ENCODE measurements at places on chromosomes 16 and 17.

DNA sequence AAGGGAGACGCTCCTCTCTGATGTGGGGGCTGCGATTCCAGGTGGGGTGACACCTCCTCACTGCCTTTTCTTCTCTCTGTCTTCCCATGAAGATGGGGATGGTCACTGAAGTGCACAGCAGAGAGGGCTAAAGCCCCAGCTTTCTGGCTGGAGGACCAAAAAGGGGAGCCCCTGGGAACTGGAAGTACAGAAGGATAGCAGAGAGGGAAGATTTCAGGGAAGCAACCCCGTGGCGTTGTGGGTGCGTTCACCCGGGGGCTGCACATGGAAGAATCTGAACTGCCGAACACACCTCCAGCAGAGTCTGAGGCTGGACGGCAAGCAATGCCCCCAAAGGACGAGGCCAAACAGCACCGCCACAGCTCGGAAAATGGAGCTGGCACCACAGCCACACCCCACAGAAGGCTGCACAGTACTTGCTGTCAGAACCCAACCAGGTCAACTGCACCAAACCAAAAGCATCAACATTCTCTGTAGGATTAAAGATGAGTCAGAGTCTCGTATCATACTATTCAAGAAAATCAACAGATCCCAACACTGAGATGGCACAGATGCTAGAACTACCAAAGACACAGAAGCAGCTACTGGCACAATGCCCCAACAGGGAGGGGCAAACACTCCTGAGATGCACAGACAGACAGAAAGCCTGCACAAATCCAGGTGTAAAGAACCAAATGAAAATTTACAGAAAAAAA, 49.9 kb downstream of the MAP1LC3B start:
- DNase-seq, result peak; percentile 70

DNA sequence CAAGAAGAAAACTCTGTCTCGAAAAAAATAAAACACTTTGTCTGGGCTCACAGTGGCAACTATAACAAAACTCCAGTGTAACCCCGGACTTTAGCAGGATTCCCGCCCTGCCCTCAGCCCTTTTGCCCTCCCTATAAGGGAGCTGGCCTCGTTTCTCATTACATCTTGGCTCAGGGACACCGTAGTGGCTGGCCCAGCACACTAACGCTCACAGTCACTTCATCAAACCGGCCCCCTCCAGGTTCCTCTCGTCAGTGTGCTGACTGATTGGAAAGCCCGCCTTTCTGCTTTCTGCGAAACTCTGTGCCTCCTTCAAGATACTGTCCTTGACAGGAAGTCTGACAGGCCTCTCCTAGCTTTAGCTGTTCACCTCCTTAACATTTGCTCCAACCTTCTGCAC, 11.2 kb upstream of the MYO1C start:
- DNase-seq, result no peak

- DNase-seq, result no peak
These were observed 23.7 kb downstream of the MAP3K3 start for GRCh38 chr17:63645775-63646487.

DNA sequence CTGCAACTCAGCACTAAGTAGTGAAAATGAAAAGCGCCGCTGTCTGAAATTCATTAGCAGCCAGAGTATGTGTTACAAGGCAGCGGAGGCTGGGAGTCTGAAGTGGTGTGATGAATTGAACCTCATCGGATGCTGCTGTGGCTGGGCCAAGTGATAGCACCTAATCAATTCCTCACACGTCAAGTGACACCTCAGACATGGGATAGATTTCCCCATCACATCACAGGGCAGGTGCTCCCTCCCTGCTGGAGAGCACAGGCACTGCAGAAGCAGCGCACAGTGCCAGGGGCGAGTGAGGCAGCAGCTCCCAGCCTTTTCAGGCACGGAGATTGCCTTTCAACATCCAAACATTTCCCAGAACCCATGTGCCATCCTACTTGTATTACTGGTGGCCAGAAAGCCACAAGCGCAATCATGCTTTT, 32.2 kb downstream of the DRC3 start:
- no peak for DNase-seq

GRCh38 chr16:34803683-34804416, 1344.4 kb downstream of the TP53TG3F start:
- no peak for DNase-seq

DNA sequence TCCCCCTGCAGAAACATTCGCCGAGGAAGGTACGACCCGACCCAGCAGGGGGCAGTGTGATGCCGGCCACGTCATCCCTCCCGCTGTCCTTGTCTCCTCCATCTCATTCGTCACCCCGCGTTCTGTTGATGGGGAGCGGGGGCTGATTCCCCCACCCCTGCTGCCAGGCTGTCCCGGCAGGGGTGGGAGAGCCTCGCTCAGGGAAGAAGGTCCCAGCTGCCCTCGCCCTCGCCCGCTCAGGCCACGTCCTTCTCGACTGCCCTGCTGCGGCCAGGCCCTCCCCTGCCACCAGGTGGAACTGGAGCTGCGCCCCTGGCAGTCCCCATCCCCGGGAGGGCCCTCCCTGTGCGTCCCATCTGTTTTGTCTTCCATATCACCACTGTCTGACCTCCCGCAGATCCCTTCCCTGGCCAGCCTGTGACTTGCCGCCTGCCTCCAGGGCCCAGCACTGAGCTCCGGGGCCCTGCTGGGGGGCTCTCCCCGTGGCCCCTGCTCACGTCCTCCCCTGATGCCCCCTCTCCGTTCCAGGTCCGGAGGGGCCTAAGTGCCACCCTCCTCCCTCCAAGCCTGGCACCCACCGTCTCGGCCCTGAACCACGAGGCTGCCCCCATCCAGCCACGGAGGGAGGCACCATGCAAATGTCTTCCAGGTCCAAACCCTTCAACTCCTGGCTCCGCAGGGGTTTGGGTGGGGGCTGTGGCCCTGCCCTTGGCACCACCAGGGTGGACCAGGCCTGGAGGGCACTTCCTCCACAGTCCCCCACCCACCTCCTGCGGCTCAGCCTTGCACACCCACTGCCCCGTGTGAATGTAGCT, 20.6 kb downstream of the ADAM11 start:
- no peak for DNase-seq

DNA sequence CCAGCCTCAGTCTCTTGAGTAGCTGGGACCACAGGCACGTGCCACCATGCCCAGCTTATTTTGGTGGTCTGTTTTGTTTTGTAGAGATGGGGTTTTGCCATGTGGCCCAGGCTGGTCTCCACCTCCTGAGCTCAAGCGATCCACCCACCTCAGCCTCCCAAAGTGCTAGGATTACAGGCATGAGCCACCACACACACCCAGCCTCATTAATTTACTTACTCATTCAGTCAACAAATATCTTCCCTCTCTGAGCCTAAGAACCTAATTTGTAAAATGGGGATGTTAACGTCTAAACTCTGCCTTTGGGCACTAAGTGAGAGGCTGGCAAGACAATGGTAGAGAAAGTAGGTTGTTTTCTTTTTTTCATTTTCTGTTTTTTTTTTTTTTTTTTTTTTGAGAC, 22.6 kb downstream of the SRCIN1 start:
- DNase-seq, result no peak

DNA sequence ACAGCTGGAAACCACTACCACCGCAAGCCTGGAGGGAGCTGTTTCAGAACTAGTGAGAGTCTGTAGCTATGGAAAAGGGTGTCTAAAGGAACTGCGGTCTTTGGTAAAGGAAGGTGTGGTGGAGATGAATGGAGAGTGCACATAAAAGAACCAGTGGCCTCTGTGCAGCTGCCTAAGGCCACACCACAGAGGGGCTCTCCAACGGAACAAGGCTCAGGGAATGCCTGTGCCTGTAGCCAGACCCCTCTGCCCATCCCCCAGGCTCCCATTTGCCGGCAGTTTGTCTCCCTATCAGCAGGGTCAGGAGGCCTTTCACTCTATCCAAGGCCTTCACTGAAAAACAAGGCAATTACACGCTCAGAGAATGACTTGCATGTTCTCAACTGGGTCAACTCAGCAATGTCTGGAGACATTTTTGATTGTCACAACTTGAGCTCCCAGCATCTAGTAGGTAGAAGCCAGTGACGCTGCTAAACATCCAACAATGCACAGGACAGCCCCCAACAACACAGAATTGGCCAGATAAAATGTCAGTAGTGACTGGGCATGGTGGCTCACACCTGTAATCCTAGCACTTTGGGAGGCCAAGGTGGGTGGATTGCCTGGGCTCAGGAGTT, 3.3 kb upstream of the FDXR start:
- DNase-seq, result no peak

- DNase-seq, result no peak
These were observed 7.6 kb downstream of the EPX start for GRCh38 chr17:58200024-58200633.

DNA sequence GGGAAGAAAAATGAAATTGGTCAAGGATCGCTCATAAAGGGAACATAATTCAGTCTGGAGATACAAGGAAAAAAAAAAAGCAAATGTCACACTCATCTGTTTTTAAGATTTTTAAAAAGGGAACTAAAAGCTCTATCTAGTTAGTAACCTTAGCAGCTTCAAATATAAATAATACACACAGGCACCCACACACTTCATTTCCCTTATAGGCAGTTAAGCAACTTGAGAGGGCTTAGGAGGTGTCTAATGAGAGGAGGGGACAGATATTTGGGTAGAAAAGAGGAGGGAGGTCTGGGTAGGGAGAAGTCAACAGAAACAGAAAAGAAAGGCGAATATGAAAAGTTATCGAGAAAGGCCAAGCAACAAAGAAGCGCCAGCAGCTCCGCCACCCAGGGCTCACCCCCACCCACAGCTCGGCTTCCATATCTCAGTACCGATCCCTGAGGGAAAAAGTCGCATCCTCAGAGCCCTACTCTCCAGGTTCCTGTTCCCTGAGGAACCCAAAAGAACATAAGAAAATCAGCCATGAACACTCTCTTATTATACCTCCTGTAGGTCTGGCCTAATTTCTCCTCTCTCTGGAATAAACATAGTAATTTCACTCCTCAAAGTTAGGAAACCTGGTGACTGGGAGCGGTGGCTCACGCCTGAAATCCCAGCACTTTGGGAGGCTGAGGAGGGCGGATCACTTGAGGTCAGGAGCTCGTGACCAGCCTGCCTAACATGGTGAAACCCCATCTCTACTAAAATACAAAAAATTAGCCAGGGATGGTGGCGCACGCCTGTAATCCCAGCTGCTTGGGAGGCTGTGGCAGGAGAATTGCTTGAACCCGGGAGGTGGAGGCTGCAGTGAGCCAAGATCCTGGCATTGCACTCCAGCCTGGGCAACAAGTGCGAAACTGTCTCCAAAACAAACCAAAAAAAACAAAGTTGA, 69.6 kb upstream of the RCVRN start:
- no peak for DNase-seq

GRCh38 chr16:27302126-27302525, 11.6 kb upstream of the IL4R start:
- DNase-seq, result no peak

DNA sequence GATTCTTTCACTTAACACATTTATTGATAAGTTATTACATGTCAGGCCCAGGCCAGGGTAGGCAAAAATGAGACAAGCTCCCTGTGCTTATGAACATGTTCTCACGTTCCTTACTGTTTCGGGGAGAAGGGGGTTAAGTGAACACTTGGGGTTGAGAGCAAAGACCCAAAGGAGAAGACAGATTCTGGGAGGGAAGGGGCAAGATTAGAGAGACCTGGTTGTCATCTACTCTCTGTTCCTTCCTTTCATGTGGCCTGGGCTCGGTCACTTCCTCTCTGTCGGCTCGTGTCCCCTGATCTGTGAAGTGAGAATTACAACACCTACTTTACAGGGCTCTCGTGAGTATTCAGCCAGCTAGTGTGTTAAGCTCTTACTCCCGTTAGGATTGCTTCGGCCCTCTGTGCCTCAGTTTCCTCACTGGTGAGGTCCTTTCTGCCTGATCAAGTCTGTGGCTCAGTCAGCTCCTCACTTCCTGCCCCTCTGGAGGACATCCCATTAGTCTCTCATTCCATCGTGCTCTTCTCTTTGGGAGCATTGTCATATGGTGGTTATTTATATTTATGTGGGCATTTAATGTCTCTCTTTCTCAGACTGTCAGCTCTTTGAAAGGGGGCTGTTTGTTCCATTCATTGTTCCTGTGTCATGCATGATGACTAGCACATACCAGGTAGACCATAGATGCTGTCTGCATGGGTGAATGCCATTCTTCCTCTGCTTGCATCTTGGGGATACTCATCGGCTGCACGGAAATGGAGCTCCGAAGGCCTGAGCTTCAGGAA, 38.9 kb downstream of the PLCG2 start:
- DNase-seq, result no peak

DNA sequence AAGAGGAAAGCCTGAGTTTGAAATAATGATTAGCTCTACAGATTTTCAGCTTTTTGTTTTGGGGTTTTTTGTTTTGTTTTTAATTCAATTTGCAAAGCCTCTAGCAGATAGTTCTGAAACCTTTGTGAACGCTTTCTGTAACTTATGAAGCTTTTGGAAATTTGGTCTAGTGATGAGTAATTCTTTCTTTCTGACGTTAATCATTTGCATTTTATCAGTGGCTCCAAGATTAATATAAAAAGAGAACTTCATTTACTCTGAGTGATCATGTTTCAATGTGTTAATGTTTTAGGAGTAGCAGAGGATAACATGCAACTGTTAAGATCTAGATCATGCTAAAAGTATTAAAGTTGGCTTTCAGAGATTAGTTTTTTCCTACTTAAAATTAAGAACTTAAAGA, 160.3 kb upstream of the TBX2 start:
- DNase-seq, result no peak

GRCh38 chr17:78896091-78896833, 6.7 kb downstream of the CEP295NL start:
- no peak for DNase-seq

- DNase-seq, result no peak
These were observed 18.0 kb downstream of the CFDP1 start for GRCh38 chr16:75415169-75415905.

GRCh38 chr16:24577167-24577566, 37.8 kb downstream of the RBBP6 start:
- no peak for DNase-seq

- DNase-seq, result no peak
These were observed 22.9 kb downstream of the CDIP1 start for GRCh38 chr16:4515611-4516233.

DNA sequence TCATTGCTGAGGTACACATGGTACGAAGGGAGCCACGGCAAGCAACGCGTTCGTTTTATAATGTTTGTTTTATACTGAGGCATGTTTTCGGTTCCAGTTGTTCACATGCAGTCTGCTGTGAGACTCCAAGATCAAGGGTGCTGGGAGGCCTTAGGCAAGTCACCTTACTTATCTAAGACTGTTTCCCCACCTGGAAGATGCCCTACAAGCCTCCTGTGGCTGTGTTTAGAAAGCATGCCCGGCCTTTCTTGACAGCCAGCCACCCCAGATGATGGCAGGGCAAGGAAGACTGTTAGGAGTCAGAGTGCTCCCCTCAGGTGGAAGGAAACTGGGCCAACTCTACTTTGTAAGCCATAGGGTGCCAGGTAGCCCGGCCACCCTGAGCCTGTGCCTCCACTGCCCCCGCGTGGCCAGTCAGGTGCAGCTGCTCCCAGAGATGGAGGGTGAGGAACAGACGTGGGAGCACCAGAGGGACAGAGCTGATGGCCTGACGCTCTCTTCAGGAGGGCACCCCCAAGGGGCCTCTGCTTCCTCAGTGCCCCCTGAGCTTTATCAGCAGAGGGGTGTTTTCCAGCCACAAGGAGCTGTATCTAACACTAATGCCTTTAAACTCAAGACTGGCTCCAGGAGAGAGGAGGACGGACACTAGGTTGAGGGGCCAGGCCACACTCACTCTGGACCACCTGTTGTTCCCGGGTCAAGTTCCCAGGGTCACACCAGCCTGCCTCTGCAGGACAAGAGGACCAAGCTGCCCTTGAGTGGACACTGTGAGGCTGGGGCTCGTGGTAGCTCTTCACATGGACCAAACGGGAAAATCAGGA, 5.4 kb downstream of the NAT9 start:
- DNase-seq, result no peak
